Stimulated activated CD4-positive, alpha-beta T cell treated with anti-CD3 and anti-CD28 coated beads, Interleukin-1b, Interleukin-23, amount 100 ng/mL, for 4 hours (primary cell): ENCODE measurements at places on chromosomes 12 and 14.

DNA sequence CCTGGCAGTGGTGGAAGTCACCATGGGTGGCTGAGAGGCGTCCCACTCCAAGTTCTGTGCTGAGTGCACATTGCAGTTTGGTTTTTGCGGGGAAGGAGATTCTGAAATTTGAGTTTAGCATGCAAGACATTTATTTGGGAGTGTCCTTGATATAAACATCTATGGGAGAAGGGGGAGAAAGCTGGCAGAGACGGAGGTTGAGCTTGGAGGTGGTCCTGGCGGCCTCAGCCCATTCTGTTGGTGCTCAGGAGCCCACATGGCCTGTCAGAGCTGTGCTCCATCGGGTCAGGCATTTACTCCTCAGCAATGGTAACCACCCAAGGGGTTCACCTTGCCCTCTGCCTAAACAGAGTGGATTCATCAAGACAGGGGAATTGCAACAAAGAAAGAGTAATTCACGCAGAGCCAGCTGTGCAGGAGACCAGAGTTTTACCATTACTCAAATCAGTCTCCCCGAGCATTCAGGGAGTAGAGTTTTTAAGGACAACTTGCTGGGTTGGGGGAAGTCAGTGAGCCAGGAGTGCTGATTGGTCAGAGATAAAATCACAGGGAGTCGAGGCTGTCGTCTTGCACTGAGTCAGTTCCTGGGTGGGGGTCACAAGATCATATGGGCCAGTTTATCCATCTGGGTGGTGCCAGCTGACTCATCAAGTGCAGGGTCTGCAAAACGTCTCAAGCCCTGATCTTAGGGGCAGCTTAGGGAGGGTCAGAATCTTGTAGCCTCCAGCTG lies 323.3 kb upstream of the TMEM132C start:
- DNase-seq: no peak

DNA sequence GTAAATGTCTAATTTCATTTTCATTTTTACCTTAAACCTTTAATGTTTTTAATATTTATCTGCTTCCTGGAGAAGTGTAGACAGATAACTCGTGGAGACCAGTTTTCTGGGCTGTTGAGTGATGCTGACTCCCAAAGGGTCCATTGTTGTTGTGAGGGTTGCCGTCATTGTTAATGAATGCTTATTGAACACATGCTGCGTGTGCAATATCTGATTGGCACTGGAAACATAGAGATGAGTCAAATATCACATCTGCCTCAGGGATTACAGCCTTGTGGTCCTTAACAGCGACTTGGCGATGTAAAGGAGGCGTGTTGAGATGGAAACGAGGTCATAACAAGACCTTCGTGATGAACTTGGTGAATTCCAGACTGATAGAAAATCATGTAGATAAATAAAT lies 85.9 kb downstream of the FBXW8 start:
- no peak for DNase-seq

DNA sequence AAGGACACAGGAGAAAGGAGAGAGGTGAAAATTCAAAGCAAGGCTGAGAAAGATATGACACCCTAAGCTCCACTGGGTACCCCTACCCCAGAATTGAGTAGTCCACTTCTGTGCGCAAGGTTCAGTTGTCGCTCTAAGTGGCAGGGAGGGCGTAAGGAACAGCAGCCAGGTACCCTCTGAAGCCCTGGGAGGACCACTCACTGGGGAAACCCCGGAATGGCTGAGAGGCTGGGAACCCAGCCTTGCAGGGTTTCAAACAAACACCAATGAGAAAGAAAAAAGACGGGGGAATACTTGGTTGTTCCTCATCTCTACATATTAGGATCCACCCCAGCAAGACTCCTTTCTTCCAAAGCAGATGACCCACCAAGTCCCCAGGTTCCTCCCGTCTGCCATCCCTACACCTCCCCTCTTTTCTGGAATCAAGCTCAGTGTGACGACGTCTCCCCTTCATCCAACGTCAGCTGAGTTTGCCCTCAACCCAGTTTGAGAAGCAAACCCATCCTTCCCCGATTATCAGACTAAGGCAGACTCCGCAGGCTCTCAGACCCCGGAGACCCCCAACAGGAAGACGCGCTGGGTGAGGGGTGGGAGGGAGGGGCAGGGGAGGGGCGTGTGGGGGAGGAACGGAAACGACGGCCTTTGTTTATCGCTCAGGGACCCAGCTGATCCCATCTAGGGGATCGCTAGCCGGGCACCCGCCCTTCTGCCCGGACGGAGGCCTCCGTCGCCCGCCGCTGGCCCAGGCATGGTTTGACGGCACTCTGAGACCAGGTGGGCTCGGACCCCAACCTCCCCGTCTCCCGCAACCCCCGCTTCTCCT lies 795 bp downstream of the LMBR1L start:
- no peak for DNase-seq

DNA sequence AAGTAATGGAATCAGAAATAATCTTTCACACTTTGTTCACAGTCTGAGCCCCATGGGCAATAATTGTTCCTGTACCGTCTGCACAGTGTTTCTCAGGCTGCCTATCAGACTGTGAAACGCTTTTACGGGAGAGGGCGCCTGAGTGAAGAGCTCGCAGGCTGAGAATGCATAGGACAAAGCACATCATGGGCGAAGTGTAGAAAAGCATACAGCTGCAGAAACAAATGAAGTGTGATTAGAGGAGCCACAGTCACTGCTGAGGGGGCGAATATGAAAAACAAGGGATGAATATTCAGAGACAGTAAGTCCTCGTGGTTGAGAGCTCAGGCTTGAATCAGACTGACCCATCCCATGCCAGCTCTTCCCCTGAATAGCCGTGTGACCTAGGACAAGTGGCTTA lies 438.4 kb upstream of the DCN start:
- no peak for DNase-seq

DNA sequence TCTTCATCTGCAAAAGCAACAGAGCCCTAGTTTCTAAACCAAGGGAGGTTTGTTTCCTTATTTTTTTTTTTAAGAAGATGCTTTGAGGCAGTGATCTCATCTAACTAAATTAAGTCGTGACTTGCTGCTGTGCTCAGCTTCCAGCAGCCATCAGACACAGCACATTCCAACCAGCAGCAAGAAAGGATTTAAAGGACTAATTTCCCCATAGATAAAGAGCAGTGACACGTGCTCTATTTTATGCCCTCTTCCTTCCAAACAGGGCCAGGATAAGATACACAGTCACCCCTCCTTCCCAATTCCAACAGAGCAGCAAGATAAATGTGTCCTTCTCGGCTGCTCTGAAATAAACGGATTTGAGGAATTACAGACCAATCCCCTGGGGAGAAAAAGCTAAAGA lies 81.7 kb downstream of the PRKAB1 start:
- DNase-seq: no peak

- DNase-seq: no peak
These were observed 25.9 kb upstream of the HIGD1C start for GRCh38 chr12:50926415-50926814.

DNA sequence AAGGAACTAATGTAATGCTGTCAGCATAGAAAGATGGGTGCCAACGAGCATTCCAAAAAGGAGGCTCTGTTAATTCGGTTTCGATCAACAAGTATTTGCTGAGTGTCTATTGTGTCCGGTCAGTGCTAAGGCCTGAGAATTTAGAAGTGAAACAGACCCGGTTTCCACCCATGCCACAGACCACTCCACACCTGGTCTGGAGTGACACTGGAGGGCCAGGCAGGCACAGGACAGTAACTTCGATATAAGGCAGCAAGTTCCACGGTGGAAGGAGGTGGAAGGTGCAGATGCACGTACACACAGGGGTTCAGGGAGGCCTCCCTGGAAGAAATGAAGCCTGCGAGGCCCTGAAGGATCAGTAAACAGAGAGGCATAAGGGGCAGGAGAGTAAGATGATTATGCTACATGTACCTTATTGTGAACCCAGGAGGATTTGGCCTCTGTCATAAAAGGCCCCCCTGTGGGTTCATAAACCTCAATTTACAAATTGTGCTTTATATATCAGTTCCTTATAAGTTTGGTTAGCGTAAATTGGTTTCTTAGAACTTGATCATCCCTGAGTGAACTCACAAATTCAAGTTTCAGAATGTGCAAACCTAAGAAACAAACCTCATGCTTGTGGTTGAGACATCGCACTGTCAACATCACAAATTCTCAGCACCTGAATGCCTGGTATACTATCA lies 25.9 kb downstream of the SSH1 start:
- no peak for DNase-seq

GRCh38 chr14:68779761-68780323 lies 13.0 kb downstream of the ZFP36L1 start:
- no peak for DNase-seq

GRCh38 chr12:80129895-80130530 lies 30.7 kb downstream of the OTOGL start:
- DNase-seq: no peak

GRCh38 chr12:130162745-130163460 lies 639 bp downstream of the FZD10 start:
- DNase-seq: no peak

GRCh38 chr14:101598159-101598558 lies 36.9 kb downstream of the DIO3 start:
- DNase-seq: no peak

DNA sequence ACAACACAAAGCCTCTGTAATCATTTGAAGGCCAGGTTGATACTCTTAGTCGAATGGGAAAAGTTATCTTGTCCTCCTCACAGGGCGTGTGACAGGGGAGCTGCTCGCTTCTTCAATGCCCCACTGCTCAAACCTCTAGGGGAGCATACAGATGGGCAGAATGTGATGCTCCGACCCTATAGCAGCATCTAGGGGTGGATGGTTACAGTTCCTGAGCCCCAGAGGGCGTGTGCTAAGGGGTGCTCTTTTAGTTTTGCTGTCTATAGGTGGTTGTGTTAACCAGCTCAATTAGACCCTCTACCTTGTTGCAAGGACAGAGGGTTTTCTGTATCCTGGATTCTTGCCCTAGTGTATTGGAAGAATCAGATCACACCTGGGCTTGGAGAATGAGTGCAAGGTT lies 47.8 kb downstream of the HSD17B6 start:
- no peak for DNase-seq

DNA sequence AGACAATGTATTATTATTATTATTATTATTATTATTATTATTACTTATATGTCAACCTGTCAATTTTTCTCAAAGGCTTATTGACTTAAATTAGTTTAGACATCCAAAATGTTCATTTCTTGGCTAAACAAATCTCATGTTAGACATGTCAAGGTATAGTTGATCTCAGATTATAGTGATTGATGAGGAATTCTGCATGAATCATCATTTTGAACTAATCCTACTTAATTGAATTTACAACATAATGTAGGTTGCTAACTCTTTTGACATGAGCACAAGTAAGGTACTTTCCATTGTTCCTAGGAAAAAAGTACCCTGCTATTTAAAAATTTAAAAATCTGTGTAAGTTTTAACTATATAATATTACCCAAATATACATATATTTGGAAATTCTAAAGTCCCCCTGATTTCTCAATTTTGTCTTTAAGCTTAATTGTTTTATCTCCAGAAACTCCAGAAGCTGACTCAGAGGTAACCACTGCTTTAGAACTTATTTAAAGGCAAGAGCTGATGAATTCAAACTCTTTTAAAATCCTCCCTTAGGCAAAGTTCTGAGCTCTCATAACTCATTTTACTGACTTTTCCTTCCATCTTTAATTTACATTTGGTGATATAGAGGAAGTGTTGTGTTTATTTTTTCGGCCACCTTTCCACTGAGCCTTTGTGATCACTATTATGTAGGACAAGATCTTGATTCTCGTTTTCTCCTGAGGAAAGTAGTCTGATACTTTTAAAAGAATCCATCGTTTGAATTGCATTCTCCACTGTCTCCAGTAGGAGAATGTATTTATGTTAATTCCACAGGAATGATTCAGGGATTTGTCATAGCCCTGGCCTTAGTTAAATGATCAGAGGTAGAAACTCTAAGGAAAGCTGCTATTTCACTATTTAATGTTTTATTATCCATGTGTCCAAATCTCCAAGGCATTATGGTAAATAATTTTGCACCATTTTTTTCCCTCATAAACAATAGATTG lies 1304.5 kb downstream of the AACS start:
- DNase-seq: no peak

DNA sequence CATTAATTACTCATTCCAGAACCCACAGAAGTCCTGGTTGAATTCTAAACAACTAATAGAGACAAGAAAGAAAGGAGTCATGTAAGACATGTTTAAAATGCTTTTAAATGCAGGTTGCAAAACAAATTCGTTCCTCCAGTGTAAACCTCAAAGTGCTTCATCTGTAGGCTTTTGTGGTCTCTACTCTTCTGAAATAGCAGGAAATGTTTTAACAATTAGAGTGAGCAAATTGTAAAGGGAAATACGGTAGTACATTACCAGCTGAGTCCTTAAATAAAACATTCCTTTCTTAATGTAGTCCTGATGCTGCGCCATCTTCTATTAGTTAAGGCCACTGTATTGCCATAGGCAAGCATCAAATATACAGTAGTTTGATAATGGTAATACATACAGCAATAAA lies 1934.2 kb upstream of the SEL1L start:
- DNase-seq: no peak

DNA sequence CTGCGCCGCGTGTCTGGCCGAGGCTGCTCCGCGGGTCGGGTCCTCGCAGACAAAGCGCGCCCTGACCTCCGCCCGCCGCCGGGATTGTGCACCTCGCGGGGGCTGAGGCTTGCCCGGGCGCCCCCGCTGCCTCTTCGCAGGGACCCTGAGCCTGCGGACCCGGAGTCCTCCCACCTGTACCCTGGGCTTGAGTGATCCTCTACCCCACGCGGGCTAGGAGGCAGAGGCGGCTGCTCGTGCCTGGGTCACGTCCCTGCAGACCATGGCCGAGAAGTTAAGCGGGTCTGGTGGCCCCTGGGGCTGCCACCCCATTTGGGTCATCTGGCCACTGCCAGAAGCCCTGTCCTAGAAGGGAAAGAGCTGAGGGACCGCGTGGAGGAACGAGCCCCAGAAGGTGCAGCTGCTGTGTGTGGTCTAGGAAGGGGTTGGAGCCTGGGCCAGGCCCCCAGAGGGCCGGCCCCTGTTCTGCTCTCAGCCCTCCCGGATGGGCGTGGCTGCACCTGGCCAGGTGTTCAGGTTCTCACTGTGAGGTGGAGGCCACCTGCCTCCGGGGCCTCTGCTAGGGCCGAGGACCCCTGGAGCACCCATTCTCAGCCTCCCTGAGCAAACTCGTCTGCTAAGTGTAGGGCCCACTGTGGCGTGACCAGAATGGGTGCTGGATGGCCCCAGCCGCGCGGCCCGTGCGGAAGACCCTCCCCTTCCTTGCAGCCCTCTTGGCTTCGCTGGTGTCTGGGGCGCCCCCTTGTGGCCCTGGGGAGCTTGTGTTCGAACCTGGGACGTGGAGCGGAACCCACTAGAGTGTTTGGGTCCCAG lies 49.6 kb downstream of the LRCOL1 start:
- peak; percentile 81 for DNase-seq

GRCh38 chr12:130041983-130042812 lies 120.1 kb upstream of the FZD10 start:
- DNase-seq: peak; percentile 5

GRCh38 chr14:103296007-103296406 lies 38.0 kb upstream of the EIF5 start:
- DNase-seq: no peak

GRCh38 chr14:66444271-66444927 lies 41.8 kb upstream of the CCDC196 start:
- no peak for DNase-seq

DNA sequence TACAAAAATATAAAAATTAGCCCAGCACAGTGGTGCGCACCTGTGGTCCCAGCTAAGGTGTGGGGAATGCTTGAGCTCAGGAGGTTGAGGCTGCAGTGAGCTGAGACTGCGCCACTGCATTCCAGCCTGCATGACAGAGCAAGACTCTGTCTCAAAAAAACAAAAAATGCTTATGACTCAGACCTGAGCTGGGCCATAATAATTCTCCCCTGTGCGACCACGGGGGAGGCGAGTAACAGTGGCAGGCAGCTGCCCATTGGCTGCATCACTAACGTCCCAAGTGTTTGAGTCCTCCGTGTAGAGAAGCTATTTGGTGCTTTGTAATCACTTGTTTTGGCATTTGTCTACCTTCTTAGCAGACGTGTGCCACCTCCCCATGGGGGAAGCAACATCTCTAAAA lies 24.9 kb downstream of the PSMC1 start:
- no peak for DNase-seq
